HTR-8/SVneo (cell line): ENCODE measurements at places on chromosomes 1 and 21.
A peak's percentile ranks its signal among the peaks of the same experiment; 100 is the strongest.

GRCh38 chr1:156727492-156727891 is 777 bp upstream of the METTL25B start:
- no peak for DNase-seq

DNA sequence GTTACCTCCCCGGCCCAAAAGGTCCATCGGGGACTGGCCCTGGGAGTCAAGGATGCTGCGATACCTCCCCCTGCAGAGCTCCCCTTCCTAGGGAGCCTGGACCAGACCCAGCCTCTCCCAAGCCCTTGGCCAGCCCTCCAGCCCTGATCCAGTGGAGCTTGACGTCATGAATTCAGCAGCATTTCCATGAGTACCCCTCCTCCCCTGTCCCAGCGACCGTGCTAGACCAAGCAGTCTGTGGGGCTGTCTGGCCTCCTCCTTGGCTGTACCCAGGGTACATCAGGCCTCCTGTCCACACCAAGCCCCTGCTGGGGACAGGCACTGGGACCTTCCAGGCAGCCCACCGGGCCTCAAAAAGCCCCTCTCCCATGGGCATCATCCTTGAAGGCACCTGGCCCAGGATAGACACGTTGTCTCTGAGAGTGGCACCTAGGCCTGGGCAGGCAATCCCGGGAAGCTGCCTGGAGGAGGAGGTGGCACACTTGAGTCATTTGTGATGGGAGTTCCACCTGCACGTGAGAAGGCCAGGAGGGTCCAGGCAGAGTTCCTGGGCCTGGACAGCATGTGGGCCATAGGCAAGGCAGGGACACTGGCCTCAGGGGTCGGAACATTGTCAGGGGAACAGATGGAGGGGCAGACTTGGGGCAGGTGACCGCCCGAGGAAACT is 46.4 kb downstream of the WNT9A start:
- DNase-seq: no peak

- DNase-seq: no peak
These were observed 25.8 kb upstream of the VPS26C start for GRCh38 chr21:37292941-37293340.

GRCh38 chr1:199223936-199224335 is 585.1 kb downstream of the PTPRC start:
- no peak for DNase-seq

DNA sequence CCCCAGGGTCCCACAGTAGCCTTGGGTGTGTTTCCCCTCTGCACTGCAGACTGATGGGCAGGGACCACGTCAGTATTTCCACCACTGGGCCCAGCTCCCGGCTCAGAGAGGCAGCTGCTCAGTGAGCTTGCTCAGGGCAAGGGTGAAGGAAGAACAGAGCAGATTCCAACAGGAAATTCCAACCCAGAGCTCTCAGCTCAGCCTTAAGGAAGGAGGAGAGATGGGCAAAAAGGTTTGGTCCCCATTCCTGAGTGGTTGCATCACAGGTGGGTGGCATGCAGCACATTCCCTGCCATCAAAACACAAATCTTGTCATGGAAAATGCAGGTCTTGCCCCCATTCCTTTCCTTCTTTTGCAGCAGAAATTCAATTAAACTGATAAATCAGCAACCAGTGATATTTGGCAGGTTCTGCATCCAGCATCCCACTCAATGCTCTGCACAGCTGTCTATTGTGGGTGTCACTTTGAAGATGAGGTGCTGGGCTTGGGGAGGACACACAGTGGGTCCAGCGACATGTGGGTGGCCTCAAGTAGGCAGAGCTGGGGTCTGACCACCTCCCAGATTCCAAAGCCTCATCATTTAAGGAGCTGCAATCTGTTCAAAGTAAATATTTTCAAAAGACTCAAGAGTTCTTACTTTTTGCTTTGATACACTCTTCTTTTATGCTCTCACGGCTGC is 315.4 kb downstream of the DSCAM start:
- DNase-seq: no peak

DNA sequence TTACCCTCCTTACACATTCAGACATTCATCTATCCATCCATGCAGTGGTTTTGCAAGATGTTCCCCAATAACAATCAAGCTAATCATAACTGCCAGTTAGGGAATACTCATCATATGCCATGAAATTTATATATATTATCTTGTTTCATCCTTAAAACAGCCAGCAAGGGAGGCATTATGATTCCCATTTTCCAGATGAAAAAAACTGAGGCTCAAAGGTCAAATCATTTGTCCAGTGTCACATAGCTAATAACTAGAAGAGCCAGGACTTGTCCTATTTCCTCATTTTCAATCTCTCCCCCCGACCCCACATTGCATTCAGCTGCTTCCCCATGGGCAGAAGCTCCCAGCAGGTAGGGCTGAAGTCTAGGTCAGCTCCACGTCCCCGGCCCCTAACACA is 7.0 kb upstream of the COL8A2 start:
- DNase-seq: no peak

DNA sequence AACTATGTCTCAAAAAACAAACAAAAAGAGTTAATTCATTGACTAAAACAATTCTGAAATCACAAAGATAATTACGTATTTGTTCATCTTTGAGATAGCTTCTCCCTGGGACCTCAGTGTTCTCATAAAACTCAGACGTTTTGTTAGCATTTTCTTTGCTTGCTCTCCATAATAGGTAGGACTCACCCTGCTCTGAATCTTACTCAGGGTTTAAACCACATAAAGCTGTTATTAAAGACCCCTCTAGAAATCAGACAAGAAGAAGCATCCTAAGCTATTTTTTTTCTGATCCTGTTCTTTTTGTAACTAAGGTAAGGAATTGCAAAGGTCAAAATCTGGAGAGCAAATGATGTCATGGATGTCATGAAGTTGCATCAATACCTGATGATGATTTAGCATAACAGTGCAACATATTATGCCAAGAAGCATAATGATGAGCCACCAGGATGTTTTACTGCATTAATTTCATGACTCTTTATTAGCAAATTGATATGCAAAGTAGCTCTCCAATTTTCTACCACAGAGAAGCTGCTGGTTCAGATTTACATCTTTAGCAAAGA is 2.4 kb downstream of the FBXO42 start:
- DNase-seq: no peak

GRCh38 chr1:35190784-35191183 is 2.2 kb downstream of the SFPQ start:
- no peak for DNase-seq

DNA sequence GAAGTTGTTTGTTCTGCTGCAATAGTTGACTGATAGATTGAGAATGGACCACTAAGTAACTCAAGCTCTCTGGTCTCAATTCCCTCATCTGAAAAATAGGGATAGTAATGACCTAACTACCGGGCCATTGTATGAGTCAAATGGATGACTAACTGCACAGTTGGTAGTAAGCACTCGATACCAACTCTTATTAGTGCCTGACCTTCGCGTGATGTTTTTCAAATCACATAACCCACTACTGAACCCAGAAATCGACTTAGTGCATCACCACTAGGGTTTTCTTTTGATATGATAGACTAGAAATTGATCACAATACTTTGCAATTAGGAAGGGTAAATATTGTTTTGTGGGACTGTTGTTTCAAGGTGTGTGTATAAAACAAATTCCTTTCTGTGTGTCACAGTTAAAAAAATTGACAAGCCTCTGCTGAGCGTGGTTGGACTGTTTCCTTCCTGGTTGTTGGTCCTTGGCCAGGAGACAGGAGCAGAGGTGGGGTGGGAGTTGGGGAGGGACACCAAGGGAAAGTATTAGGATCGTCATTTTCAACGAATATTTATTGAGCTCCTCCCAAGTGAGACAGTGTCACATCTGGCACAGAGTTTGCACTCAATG is 54.0 kb upstream of the LRP8 start:
- DNase-seq: peak; percentile 27

DNA sequence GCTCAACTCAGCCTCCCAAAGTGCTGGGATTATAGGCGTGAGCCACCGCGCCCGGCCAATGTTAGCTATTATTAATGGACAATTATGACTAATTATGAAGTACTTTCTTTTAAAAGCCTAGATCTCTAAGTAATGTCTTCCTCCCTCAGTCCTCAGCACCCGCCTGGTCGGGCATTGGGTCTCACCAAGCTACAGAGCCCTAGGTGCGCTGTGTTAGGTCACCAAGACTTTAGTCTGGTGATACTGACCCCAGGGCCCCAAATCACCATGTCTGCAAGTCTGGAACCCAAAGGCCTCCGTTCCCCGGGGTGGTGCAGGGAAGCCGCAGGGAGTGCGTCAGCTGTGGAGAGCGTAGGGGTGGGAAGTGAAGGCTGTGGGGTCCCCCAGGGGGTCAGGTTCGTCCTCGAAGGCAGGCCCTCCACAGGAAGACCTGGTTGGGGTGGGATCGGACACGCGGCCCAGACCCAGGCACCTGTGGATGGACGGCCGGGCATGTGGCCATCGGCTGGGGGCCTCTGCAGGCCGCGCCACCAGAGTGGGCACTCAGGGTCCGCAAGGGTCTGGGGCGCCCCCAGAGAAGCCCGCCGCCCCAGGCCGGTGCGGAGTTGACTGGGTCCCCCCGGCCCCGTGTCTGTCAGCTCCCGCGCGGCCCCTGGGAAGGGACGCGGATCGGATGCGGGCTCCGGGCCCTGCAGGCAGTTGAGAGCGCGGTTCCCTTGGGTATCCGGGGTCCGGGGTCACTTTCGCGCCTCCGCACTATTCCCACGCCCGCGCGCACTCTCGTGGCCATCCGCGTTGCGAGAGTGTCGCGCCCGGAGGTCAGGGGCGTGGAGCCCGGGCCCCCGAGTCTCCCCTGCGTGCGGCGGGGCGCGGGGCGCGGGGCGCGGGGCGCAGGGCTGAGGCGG is 710 bp upstream of the PDXK start:
- DNase-seq: no peak

GRCh38 chr1:166119471-166119965 is 47.3 kb downstream of the FAM78B start:
- no peak for DNase-seq

DNA sequence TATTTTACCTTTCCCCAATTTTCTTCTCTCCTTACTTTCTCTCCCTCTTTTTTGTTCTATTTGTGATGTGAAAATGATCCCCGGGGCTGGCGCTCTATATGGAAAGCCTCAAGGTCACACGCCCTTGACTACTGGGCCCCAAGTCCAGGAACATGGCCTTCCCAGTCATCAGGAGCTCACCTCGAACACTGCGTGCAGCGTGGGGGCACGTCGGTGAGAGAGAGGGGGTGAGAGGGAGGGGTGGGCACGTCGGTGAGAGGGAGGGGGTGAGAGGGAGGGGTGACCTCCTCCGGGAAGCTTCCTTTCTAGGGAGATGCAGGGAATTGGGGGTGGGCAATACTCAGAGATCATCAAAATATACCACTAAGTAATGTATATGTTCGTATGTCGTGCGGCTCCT is 94.6 kb upstream of the TMPRSS2 start:
- DNase-seq: no peak

GRCh38 chr1:21005466-21006239 is 171.0 kb downstream of the EIF4G3 start:
- DNase-seq: no peak

GRCh38 chr1:17675744-17676143 is 79.4 kb upstream of the ACTL8 start:
- DNase-seq: no peak

DNA sequence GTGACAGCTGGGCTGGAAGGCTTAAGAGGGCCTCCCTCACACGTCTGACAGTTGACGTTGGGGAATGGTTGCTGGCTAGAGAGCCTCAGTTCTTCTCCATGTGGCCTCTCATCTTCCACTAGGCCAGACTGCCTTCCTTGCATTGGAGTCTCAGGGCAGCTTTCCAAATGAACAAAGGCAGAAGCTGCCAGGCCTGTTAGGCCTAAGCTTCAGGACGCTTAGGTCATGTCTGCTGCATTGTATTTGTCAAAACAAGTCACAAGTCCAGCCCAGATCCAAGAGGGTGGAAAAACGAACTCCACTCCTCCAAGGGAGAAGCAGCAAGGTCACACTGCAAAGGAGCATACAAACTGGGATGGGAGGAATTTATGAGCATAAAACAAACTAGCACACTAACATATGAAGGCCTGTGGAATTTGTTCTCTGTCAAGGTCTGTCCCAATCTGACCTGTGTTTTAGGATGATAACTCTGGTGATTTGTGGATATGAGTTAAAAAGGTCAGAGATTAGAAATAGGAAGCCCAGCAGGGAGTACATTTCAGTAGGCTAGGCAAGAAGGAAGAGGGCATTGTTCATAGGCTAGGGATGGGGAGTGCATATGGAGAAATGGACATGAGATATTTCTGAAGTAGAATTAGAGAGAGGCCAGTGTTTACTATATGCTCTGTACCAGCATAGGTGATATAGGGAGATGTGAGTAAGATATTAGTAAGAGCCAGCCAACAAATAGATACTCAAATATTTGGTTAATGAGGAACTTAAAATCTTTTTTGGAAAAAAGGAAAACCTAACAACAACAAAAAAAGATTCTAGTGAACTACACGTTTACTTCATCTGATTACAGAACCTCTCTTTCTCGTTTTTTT is 29.1 kb upstream of the CNN3 start:
- DNase-seq: no peak

- DNase-seq: no peak
These were observed 35.5 kb downstream of the KCNK2 start for GRCh38 chr1:215118081-215118480.

DNA sequence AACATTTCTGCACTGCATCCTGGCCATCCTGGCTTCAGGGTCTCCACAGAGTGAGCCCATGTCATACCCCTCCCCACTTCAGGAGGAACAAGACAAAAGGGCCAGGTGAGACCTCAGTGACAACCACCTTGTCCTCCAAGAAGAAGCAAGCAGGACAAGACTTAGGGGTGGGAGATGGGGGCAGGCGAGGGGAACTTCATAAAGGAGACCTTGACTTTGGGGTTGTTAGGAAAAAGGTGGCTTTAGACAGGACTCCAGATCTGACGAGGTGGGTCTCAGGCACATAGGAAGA is 24.0 kb upstream of the SLAMF9 start:
- DNase-seq: no peak

DNA sequence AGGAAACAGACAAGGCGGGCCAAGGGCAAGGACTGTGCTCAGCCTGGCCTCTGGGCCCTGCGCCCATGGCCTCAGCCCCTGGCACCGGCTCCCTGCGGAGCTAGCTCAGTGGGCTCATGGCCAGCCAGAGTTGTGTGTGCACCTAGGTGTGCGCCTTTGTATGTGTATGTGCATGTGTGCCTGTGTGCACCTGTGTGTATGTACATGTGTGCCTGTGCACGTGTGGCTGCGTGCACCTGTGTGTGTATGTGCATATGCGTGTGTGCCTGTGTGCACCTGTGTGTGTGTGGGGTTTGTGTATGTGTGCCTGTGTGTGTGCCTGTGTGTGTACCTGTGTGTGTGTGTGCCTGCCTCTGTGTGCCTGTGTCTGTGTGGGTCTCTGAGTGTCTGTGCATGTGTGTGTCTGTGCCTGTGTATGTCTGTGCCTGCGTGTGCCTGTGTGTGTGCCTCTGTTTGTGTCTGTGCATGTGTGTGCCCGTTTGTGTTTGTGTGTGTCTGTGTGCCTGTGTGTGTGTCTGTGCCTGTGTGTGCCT is 7.4 kb downstream of the GPR137B start:
- DNase-seq: no peak

- DNase-seq: no peak
These were observed 342.6 kb upstream of the NFIA start for GRCh38 chr1:60739729-60740128.

GRCh38 chr1:31232689-31233088 is 7.0 kb downstream of the NKAIN1 start:
- no peak for DNase-seq

- DNase-seq: no peak
These were observed 528.8 kb upstream of the NCAM2 start for GRCh38 chr21:20469361-20469760.
